ENCODE measurements at places on chromosomes 5 and 9.

GRCh38 chr9:137176302-137177182 is 4.7 kb upstream of the TMEM210 start:
- no peak overlapping the region for H3K4me3 ChIP-seq
- no peak overlapping the region for H3K27ac ChIP-seq
- H3K27me3 ChIP-seq, result peaks cover under 1% of the 10 kb centered on the region
- peaks cover 6% of the 10 kb centered on the region for H3K4me1 ChIP-seq

GRCh38 chr5:107893642-107894041 is 222.9 kb upstream of the EFNA5 start:
- H3K27me3 ChIP-seq, result no peaks in the 10 kb centered on the region
- H3K36me3 ChIP-seq, result no peaks in the 10 kb centered on the region
- H3K4me3 ChIP-seq, result no peak overlapping the region
- no peaks in the 10 kb centered on the region for H3K4me1 ChIP-seq
- H3K27ac ChIP-seq, result no peak overlapping the region
- no peak for DNase-seq

DNA sequence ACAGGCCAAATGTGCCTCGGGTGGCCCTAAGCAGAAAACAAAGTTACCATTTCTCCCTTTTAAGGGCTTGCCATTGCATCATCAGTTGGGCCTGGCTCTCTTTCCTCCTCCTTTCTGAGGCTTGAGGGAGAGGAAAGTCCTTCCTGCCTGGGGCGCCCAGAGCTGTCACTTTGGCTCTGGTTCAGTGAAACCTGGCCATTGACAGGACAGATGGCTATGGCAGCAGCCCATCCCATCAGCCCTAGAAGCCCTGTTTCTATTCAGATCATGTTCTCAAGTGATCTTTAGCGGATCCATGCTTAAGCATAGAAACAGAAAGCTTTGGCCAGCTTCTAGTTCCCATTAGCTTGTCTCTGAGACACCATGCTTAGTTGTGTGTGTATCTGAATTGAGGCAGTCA is 293.4 kb downstream of the YTHDC2 start:
- no peaks in the 10 kb centered on the region for H3K4me1 ChIP-seq
- no peaks in the 10 kb centered on the region for H3K36me3 ChIP-seq
- H3K4me3 ChIP-seq, result no peak overlapping the region

DNA sequence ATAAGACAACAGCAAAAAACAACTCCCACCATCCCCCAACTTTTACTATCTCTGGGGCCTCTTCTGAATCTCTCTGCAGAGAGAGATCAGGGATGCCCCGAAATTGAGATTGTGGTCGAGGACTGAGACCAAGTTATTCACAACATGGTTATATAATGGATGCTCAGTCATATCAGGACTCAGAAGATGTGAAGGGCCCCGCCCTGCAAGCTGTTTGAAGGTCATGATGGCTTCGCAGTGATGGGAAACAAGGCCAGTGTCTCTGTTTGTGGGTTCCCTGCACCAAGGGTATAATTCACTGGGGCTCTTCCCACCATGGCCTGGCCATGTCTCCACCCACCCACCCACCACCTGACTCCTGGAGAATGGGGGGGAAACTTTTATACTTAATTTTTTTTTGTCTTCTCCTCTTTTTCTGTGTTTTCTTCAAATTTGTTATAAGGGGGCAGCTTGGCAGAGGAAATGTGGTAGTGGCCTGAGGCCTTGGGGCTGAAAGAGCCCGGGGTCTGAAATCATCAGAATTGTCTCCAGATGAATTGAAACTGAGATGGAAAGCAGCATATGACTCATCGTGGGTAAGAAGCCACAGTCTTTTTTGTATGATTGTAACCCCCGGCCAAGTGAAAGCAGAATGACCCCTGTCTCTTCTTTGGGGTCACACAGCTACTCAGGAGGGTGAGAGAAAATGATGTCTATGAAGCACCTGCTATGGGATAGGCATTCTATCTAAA is 15.0 kb upstream of the TEX48 start:
- no peak for DNase-seq
- no peak overlapping the region for H3K4me3 ChIP-seq
- no peaks in the 10 kb centered on the region for H3K27me3 ChIP-seq
- no peaks in the 10 kb centered on the region for H3K36me3 ChIP-seq

DNA sequence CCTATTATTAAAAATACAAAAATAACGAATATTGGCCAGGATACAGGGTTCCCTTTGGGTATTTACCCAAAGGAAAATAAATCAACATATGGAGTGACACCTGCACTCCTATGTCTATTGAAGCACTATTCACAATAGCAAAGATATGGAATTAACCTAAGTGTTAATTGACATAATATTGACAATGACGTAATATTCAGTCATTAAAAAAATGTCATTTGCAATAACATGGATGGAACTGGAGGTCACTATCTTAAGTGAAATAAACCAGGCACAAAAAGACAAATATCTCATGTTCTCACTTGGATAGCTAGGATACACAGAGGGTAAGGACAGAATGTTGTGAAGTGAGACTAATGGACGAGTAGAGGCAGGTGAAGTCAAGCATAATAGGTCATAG is 326.3 kb upstream of the PTGER4 start:
- DNase-seq, result no peak
- no peaks in the 10 kb centered on the region for H3K4me1 ChIP-seq
- no peak overlapping the region for H3K4me3 ChIP-seq
- no peaks in the 10 kb centered on the region for H3K36me3 ChIP-seq
- no peak overlapping the region for H3K27ac ChIP-seq
- H3K27me3 ChIP-seq, result no peaks in the 10 kb centered on the region

- H3K36me3 ChIP-seq, result no peaks in the 10 kb centered on the region
- no peak overlapping the region for H3K4me3 ChIP-seq
- H3K27ac ChIP-seq, result no peak overlapping the region
- H3K4me1 ChIP-seq, result 0 out of 2 replicates have a peak, but pooled peaks cover 4% of the 10 kb centered on the region
- DNase-seq, result no peak
These were observed 106.1 kb downstream of the NUDT12 start for GRCh38 chr5:103456476-103456875.

DNA sequence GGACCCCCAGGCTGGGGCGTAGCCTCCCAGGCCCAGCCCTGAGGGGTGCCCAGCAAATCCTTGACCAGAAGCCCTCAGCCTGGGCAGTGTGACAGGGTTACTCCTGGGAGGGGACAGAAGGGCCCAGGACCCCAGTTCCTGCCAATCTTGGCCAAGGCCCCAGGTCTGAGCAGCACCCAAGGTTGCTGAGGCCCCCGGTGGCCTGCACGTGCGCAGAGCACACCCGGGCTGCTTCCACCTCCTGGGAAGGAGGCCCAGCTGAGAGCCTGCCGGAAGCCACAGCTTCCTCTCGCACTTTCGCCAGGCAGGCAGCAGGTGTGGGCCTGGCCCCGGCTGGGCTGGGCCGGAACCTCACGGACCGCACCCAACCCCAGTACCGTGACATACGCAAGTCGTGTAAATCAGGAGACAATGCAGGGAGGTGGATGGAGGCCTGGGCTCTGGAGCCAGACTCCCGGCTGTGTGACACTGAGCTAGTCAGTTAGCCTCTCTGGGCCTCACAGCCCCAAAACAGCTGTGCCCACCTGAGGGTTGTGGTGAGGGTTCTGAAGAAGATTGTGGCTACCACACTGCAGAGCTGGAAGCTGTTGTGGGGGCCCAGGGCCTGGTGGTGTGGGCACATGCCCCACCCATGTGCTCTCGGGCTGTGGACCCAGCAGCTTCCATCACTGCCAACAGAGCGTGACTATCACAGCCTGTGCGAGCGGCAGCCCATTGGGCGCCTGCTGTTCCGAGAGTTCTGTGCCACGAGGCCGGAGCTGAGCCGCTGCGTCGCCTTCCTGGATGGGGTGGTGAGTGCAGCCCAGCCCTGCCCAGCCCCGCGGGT is 5.1 kb downstream of the GRK6 start:
- no peaks in the 10 kb centered on the region for H3K27me3 ChIP-seq
- H3K4me3 ChIP-seq, result no peak overlapping the region
- H3K27ac ChIP-seq, result no peak overlapping the region
- peaks cover 11% of the 10 kb centered on the region for H3K4me1 ChIP-seq
- DNase-seq, result no peak

DNA sequence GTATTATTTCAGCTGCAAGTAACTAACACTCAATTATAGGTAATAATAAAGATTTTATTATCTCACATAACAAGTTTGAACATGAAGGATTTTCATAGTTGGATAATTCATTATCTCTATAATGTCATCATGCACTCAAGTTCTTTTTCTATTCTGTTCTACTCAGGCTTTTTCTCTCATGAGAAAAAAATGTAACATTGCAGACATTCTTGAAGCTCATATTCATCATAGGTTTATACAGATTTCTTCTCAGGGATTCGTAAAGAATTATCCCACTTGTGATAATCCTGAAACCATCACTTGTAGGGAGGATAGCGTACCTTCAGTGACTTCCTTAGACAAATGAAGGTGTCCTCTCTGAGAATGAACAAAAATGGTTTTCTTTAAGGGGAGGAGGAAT is 150.3 kb downstream of the XRCC4 start:
- no peak overlapping the region for H3K4me3 ChIP-seq
- DNase-seq, result no peak
- no peaks in the 10 kb centered on the region for H3K36me3 ChIP-seq
- no peaks in the 10 kb centered on the region for H3K27me3 ChIP-seq
